Aorta (tissue), 5 donors: ENCODE measurements at places on chromosomes 6 and 20. TPM values are rescaled to one million over a fixed set of nuclear protein-coding genes. Genes with fewer than 3 reads are reported as not detected.

IPCEF1 gene
- total RNA-seq, result 3.7 TPM

TMEM14B gene
- total RNA-seq, result 50.3 TPM

ARG1 gene
- 0.87 TPM for total RNA-seq

SPTLC3 gene
- total RNA-seq, result 4.1 TPM

RGS17 gene
- total RNA-seq, result 2.2 TPM

DBNDD2 gene
- total RNA-seq, result 123 TPM

SMPDL3A gene
- 8.5 TPM for total RNA-seq

MEI4 gene
- total RNA-seq, result 0.12 TPM

FGD2 gene
- total RNA-seq, result 19.9 TPM

PTCRA gene
- not detected for total RNA-seq

RBM12 gene
- 79.3 TPM for total RNA-seq

PXDC1 gene
- total RNA-seq, result 222 TPM

SIRPB1 gene
- total RNA-seq, result 3.1 TPM

FUT9 gene
- not detected for total RNA-seq

ZBP1 gene
- total RNA-seq, result 1.6 TPM

E2F3 gene
- total RNA-seq, result 12.7 TPM

KCNK15 gene
- total RNA-seq, result 5.0 TPM

IRF4 gene
- 1.6 TPM for total RNA-seq

MBOAT1 gene
- total RNA-seq, result 13.8 TPM

PSMB8 gene
- 40.8 TPM for total RNA-seq

ULBP3 gene
- total RNA-seq, result 0.75 TPM

SLC35D3 gene
- total RNA-seq, result not detected

CRYBG1 gene
- 6.2 TPM for total RNA-seq

KHDC1L gene
- total RNA-seq, result 0.66 TPM

BMP6 gene
- total RNA-seq, result 5.2 TPM

DTD1 gene
- total RNA-seq, result 20.0 TPM

ERVFRD-1 gene
- not detected for total RNA-seq

SLPI gene
- 151 TPM for total RNA-seq

TDRD6 gene
- 1.0 TPM for total RNA-seq

GSTA5 gene
- total RNA-seq, result not detected

ISM1 gene
- 42.9 TPM for total RNA-seq

BTNL2 gene
- not detected for total RNA-seq
